ENCODE measurements at places on chromosomes 5 and 9. TPM values are rescaled to one million over a fixed set of nuclear protein-coding genes. Genes with fewer than 3 reads are reported as not detected.

GRCh38 chr5:122400341-122400740 lies 88.3 kb downstream of the SNCAIP start:
- no peaks in the 10 kb centered on the region for H3K4me1 ChIP-seq
- H3K27me3 ChIP-seq, result no peaks in the 10 kb centered on the region
- H3K27ac ChIP-seq, result no peak overlapping the region
- H3K36me3 ChIP-seq, result no peaks in the 10 kb centered on the region
- DNase-seq, result no peak

- no peak for DNase-seq
- H3K4me1 ChIP-seq, result no peaks in the 10 kb centered on the region
- H3K27ac ChIP-seq, result no peak overlapping the region
- H3K4me3 ChIP-seq, result no peak overlapping the region
- no peaks in the 10 kb centered on the region for H3K36me3 ChIP-seq
These were observed 139.6 kb upstream of the RASA1 start for GRCh38 chr5:87127956-87128687.

- DNase-seq, result peak; percentile 19
- no peak overlapping the region for H3K27ac ChIP-seq
- H3K4me1 ChIP-seq, result no peaks in the 10 kb centered on the region
- no peaks in the 10 kb centered on the region for H3K36me3 ChIP-seq
- H3K27me3 ChIP-seq, result no peaks in the 10 kb centered on the region
These were observed 94.1 kb downstream of the FRMD3 start for GRCh38 chr9:83444110-83444509.

DNA sequence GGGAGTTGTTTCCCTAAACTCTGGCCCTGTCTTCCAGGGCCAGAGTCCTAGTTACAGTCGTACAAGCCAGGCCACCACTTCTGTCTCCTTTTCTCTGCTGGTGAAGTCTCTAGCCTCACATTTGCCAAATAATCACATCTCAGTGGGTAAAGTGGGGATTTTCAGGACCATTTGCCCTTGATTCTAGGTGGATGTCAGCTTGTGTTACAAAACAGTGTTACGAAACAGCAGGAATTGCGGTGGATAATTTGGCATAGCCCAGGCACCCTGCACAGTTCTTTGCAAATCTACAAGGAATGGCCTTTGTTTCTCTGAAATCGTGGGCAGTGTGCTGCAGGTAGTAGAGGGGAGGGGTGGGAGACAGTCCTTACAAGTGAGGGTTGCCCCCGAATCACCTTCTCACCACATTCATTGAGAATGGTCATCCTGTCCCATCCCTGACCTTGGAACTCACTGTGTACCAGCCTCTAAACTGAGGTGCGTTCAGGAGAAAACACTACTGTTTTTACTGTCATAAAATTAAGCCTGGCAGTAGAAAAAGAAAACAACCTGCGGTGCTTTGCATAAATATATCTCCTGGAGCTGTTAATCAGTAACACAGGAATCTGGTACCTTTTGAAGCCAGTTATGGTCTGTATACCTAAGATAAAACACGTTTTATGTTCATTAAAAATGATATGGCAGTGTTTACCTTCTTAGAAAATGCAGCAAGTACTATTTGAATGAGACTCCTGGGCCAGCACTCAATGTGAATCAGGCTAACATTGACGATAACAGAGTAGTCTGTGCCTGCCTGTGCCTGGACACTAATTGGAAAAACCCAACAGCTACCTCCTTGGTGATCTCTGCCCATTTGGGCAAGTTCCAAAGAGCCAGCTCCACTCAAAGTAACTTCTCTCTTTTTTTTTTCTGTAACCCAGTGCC lies 44.3 kb downstream of the CYSTM1 start:
- DNase-seq, result no peak
- no peaks in the 10 kb centered on the region for H3K27me3 ChIP-seq
- no peak overlapping the region for H3K27ac ChIP-seq
- no peak overlapping the region for H3K4me3 ChIP-seq
- no peaks in the 10 kb centered on the region for H3K36me3 ChIP-seq

CCDC187 gene
- total RNA-seq, result 0.27 TPM

DNA sequence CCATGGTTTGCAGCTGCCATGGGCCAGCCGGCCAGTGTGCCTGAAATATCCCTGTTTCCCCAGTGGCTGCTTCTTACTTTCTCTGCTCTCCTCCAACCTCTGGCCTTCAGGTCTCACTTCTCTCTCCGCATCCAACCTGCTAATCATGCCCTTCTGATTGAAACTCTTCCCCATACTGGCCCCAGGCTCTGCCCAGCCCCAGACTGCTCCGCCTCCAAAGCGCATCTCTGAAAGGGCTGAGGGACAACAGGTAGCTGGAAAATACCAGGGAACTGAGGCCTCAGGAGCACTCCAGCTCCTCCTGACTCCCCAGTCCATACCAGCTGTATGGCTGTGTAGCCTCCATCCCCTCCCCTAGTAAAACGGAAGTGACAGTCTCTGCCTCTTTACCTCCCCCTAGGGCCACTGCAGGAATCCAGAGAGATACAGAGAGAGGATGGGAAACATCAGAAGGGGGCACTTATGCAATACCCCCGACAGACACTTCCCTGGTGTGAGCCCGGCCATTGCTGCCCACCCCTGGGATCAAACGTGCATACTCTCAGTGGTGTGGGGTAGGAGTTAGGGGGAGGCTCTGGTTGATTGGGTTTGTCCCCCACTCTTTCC lies 34.2 kb downstream of the PAX5 start:
- no peak overlapping the region for H3K4me3 ChIP-seq
- no peaks in the 10 kb centered on the region for H3K36me3 ChIP-seq
- peaks cover 32% of the 10 kb centered on the region for H3K27me3 ChIP-seq
- no peak for DNase-seq
- H3K4me1 ChIP-seq, result no peaks in the 10 kb centered on the region
- H3K27ac ChIP-seq, result no peak overlapping the region

- no peaks in the 10 kb centered on the region for H3K4me1 ChIP-seq
- DNase-seq, result no peak
- H3K36me3 ChIP-seq, result no peaks in the 10 kb centered on the region
- no peaks in the 10 kb centered on the region for H3K27me3 ChIP-seq
- H3K27ac ChIP-seq, result peak overlapping the region; percentile 82
- H3K4me3 ChIP-seq, result peak overlapping the region; percentile 63
These were observed 505 bp upstream of the SIGMAR1 start for GRCh38 chr9:34638138-34638445.

TPPP gene
- total RNA-seq, result 1.7 TPM

RASGRF2 gene
- 3.3 TPM for total RNA-seq

- H3K4me1 ChIP-seq, result peaks cover 4% of the 10 kb centered on the region
- H3K27ac ChIP-seq, result no peak overlapping the region
- H3K27me3 ChIP-seq, result no peaks in the 10 kb centered on the region
- DNase-seq, result no peak
- H3K4me3 ChIP-seq, result no peak overlapping the region
These were observed 457.8 kb downstream of the RASEF start for GRCh38 chr9:82604947-82605656.

GRCh38 chr5:6273090-6273735 lies 105.1 kb downstream of the MED10 start:
- H3K36me3 ChIP-seq, result no peaks in the 10 kb centered on the region
- H3K4me1 ChIP-seq, result no peaks in the 10 kb centered on the region
- H3K27ac ChIP-seq, result no peak overlapping the region
- no peak for DNase-seq
- H3K4me3 ChIP-seq, result no peak overlapping the region

DNA sequence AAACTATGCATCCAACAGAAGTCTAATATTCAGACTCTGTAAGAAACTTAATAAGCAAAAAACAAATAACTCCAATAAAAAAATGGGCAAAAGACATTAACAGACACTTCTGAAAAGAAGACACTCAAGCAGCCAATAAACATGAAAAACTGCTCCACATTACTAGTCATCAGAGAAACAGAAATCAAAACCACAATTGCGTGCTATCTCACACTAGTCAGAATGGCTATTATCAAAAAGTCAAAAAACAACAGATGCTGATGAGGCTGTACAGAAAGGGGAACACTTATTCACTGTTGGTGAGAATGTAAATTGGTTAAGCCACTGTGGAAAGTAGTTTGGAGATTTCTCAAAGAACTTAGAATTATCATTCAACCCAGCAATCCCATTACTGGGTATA lies 101.2 kb upstream of the TRIM32 start:
- no peaks in the 10 kb centered on the region for H3K27me3 ChIP-seq
- no peaks in the 10 kb centered on the region for H3K4me1 ChIP-seq
- no peak for DNase-seq
- no peak overlapping the region for H3K27ac ChIP-seq
- no peak overlapping the region for H3K4me3 ChIP-seq

DNA sequence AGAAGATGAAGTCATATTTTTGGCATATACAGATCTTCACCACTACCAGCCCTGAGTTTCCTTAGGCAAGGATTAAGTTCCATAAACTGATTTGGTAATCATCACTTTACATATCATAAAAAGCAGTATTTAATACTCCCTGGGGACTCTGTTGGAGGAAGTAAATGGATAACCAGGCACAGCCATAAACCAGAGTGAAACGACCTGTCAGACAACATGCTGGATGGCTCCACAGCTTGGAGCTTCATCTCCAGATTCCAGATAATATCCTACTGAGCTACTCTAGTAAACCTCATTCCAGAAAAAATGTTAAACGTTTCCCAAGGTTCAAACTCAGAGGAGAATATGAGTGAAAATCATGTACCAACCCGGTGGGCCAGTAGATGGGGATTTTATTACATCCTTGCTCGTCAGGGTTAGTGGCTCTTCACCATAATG lies 109.2 kb downstream of the BASP1 start:
- H3K27me3 ChIP-seq, result no peaks in the 10 kb centered on the region
- H3K27ac ChIP-seq, result peak overlapping the region; percentile 37
- H3K36me3 ChIP-seq, result no peaks in the 10 kb centered on the region
- no peak overlapping the region for H3K4me3 ChIP-seq

- no peak overlapping the region for H3K27ac ChIP-seq
- DNase-seq, result no peak
- H3K36me3 ChIP-seq, result no peaks in the 10 kb centered on the region
These were observed 27.9 kb downstream of the TRIO start for GRCh38 chr5:14171046-14171445.

DNA sequence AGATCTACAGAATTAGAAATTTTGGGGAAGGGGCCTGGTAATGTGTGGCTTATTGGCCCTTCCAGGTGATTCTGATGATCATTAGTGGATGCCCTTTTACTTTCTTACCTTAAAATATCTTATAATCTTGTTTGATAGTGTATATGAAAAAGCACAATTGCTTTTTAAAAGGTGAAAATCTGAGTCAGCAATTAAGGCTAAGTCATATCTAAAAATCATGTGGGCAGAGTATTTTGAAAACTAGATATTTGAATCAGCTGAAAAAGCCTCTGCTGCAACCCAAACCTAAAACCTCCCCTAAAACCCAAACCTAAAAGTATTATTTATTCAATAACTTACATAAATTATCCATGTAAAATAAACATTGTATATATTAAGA lies 359.8 kb downstream of the PDE4D start:
- H3K27ac ChIP-seq, result no peak overlapping the region
- no peaks in the 10 kb centered on the region for H3K27me3 ChIP-seq
- DNase-seq, result no peak
- no peak overlapping the region for H3K4me3 ChIP-seq
- no peaks in the 10 kb centered on the region for H3K36me3 ChIP-seq

- H3K27ac ChIP-seq, result no peak overlapping the region
- no peak overlapping the region for H3K4me3 ChIP-seq
- no peaks in the 10 kb centered on the region for H3K36me3 ChIP-seq
These were observed 50.3 kb downstream of the SNCAIP start for GRCh38 chr5:122362361-122362760.

GRCh38 chr5:19777363-19777762 lies 210.6 kb downstream of the CDH18 start:
- no peak overlapping the region for H3K27ac ChIP-seq
- H3K4me3 ChIP-seq, result no peak overlapping the region
- no peaks in the 10 kb centered on the region for H3K36me3 ChIP-seq
- no peaks in the 10 kb centered on the region for H3K27me3 ChIP-seq

- no peak overlapping the region for H3K4me3 ChIP-seq
- H3K27ac ChIP-seq, result no peak overlapping the region
- DNase-seq, result no peak
These were observed 762.3 kb downstream of the PRELID2 start for GRCh38 chr5:145072889-145073288.

DNA sequence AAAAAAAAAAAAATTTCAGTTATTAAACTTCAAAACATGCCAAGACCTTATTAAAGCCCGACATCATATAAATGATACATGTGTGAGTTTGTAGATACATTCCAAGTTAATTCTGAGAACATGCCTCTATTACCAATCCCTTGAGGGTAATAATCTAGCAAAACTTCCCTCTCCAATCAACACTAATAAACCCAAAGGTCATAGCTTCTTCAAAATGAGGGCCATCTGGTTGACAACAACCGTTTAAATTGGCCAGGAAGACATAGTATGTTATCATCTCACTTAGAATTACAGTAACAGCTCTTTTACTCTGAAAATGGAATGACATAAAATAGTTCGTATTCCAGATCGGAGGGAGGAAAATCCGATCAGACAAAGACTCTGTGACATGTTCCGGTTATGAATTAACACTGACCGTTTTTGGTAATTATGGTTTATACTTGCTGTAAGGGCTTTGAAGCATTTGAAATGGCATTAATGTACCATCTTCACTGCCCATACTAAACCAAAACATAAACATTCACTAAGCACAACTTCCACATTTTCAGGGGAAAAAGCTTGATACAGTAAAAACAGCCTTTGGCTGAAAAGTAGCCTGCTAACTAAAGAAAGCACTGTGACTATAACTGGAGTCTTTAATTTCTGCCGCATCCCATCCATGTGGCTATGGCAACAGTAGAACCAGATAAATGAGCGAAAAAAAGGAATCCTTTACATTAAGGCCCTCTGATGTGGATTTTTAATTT lies 50.3 kb downstream of the ANKH start:
- H3K27me3 ChIP-seq, result no peaks in the 10 kb centered on the region
- no peak overlapping the region for H3K4me3 ChIP-seq
- no peaks in the 10 kb centered on the region for H3K36me3 ChIP-seq
- H3K27ac ChIP-seq, result no peak overlapping the region
- no peak for DNase-seq
- H3K4me1 ChIP-seq, result no peaks in the 10 kb centered on the region

MRPL22 gene
- 21.8 TPM for total RNA-seq

- no peaks in the 10 kb centered on the region for H3K36me3 ChIP-seq
- DNase-seq, result no peak
- H3K27me3 ChIP-seq, result no peaks in the 10 kb centered on the region
- no peak overlapping the region for H3K27ac ChIP-seq
These were observed 12.5 kb downstream of the PHF2 start for GRCh38 chr9:93588641-93589609.

- no peaks in the 10 kb centered on the region for H3K27me3 ChIP-seq
- no peaks in the 10 kb centered on the region for H3K4me1 ChIP-seq
- DNase-seq, result peak; percentile 91
- no peak overlapping the region for H3K4me3 ChIP-seq
- no peaks in the 10 kb centered on the region for H3K36me3 ChIP-seq
These were observed 36.8 kb upstream of the SSBP2 start for GRCh38 chr5:81787474-81788242.

ASPN gene
- total RNA-seq, result 97.6 TPM

GRCh38 chr5:170067574-170068170 lies 38.0 kb upstream of the FOXI1 start:
- no peaks in the 10 kb centered on the region for H3K4me1 ChIP-seq
- no peaks in the 10 kb centered on the region for H3K36me3 ChIP-seq
- no peak overlapping the region for H3K27ac ChIP-seq
- no peak for DNase-seq

- H3K27ac ChIP-seq, result no peak overlapping the region
- H3K36me3 ChIP-seq, result no peaks in the 10 kb centered on the region
- no peaks in the 10 kb centered on the region for H3K27me3 ChIP-seq
These were observed 316.3 kb downstream of the MCTP1 start for GRCh38 chr5:94968507-94969095.

Data from uterus (tissue), 4 donors.